ENCODE measurements at places on chromosomes 3 and 15.

DNA sequence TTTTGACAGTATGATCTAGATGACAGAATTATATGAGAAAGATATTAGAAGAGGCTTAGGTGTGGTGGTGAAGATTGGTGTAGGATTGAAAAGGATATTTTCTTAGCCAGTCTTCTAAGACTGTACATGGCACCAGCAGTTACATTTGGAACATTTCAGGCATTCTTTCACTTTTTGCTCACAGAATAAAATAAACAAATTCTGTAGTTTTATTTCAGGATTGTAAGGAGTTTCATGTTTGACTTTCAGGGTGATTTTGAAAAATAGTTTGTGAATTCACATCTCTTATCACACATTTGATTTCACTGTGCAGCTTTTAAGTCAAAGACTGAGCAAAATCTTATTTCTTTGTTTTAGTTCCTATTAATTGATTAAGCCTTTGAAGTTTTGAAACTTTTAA, 27.1 kb downstream of the DNAJC13 start:
- DNase-seq: no peak

GRCh38 chr3:144746631-144747030, 775.0 kb downstream of the DIPK2A start:
- DNase-seq: no peak

- DNase-seq: peak; percentile 7
Measured at GRCh38 chr3:148955544-148956346, 35.6 kb upstream of the GYG1 start.

DNA sequence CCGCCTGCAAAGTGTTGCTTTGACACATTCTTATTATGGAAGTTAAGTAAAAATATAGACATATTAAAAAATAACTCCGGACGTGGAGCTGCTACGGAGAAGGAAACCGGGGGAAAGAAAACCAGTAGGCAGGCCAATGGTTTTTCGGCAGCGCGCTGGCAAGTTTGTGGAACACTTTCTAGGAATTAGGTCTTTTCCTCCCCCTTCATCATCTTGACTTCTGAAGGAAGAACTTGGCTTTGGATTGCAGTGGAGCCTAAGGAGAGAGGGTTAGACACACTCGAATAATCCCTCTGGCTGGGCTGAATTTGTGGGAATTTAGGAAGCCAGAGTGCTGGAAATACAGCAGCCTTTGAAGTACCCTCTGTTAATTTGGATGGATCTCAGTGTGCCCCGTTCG, 317 bp downstream of the ROBO2 start:
- DNase-seq: no peak

DNA sequence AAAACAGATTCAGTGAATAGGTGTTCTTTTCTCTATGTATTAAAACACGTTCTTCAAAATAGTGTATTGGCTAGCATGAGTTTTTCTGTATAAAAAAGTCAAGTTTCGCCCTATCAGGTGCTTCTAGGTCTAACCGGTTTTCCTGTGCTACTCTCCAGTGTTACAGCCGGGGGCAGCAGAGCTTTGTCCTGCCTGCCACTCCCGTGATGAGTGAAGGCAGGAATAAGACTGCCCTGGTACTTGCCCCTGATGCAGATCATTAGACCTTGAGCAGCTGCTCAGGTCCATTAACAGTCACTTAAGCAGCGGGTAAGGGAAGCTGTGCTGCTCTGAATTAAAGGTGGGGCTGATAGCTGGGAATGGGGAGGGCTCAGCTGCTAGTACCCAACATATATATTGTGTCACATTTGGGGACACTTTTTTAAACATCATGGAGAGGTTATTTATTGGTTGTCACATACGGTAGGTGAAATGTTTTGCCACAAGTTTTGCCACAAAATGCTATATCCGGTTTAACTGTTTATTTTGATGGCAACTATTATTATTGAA, 1.3 kb upstream of the UNC13C start:
- no peak for DNase-seq

DNA sequence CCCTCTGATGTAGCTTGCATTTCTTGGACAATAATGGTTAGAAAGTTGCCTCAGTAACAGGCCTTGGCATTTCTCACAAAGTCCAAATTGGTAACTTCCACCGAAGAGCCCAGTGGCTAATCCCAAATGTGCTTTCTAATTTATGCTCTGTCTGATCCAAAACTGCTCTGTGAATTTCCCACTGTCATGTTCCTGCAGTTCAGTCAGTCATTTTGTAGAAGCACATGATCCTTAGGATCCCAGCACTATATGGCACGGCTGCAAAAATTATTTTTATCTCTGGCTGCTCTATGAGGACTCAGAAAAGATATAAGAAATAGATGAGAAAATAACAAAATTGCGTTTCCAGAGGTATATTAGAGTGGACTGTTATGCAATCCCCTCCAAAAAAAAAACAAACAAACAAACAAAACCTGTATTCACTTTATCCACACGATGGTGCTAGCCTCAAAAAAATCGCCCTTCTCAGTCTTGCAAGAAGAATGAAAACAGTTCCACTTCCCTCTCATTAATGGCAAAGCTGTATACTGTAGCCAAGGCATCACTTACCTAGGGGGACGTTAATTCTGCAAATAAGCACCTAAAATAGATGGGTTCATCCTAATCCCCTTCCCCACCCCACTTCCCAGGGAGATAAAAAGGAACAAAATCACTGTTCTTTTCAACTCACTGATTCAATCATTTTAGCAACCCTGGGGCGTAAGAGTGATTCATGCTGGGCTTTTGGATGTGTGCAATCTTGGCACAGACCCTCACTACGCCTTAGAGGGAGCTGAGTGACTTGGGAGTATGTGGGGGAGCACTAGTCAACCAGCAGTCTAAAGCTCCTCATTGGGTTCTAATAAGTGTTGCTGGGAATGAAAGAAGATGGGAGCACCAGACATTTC, 61.3 kb downstream of the TMCO5A start:
- DNase-seq: no peak

- no peak for DNase-seq
Measured at GRCh38 chr3:79724206-79724605, 43.6 kb downstream of the ROBO1 start.

GRCh38 chr15:56814429-56814828, 81.1 kb upstream of the ZNF280D start:
- DNase-seq: no peak
